ENCODE measurements at places on chromosomes 4 and X. TPM values are rescaled to one million over a fixed set of nuclear protein-coding genes. Genes with fewer than 3 reads are reported as not detected.

Gene USP46
- 32.4 TPM for total RNA-seq

Gene CWH43
- total RNA-seq: not detected

Gene PFKFB1
- 0.49 TPM for total RNA-seq

Gene GPR173
- 9.4 TPM for total RNA-seq

Gene TEC
- total RNA-seq: 1.9 TPM
